ENCODE measurements at places on chromosomes 7 and 10. TPM values are rescaled to one million over a fixed set of nuclear protein-coding genes. Genes with fewer than 3 reads are reported as not detected.

Gene FOXI2
- not detected for total RNA-seq

Gene KCNMA1
- total RNA-seq = 14.8 TPM

Gene NOS3
- total RNA-seq = 21.8 TPM

Gene EPHB4
- total RNA-seq = 72.9 TPM

Gene SLC26A3
- not detected for total RNA-seq

Gene BAIAP2L1
- total RNA-seq = 31.8 TPM

Gene PALD1
- total RNA-seq = 10.1 TPM

Gene INMT
- total RNA-seq = 123 TPM

Gene EGR2
- 14.2 TPM for total RNA-seq

Gene CFAP69
- 5.0 TPM for total RNA-seq

Gene HTRA1
- 124 TPM for total RNA-seq

Gene ALDH18A1
- 48.2 TPM for total RNA-seq

Gene TFAM
- 27.6 TPM for total RNA-seq

Gene MYH16
- total RNA-seq = not detected

Gene BCL7B
- total RNA-seq = 57.8 TPM

Gene CLIP2
- 23.2 TPM for total RNA-seq

Gene CNTNAP2
- total RNA-seq = 0.94 TPM

Gene TUBB8
- not detected for total RNA-seq

Gene MAT1A
- total RNA-seq = 0.38 TPM

Gene ANKRD2
- total RNA-seq = 1.9 TPM

Gene LRRC18
- total RNA-seq = 0.50 TPM

Gene ARMS2
- not detected for total RNA-seq

Gene AGR2
- 376 TPM for total RNA-seq
